ENCODE measurements at places on chromosomes 5 and 9.

DNA sequence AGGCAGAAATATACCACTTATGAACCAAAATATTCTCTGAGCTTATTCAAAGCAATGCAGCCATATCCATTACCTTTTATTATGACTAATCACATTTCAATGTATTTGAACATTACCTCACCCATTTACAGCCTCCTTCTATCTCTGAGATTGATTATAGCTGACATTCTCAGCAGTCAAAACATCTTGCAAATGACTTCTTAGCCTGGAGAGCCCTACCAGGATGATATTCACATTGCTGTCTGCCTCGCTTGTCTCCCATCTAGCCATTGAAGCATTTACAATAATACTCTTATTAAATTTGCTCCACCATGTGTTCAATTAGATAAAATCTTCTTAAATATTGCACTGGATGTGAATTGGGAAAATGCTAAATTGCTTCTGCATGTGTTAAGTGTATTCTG, 1879.9 kb upstream of the ACO1 start:
- DNase-seq: no peak

DNA sequence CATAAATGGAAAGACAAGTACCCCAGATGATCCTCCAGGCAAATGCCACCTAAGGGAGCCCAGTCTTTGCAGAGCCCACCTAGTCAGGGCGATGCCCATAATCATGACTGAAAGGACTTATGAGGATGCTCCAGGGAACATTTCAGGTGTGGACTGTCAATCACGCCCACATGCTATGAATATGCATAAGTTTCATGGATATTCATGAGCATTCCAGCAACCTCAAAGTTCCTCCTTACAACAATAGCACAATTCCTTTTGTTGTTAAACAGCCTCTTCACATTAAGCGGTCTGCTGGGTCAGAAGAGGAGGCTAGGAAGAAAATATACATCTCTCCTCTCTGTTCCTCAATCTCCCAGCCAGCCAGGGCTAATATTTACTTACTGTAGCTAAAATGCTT, 161.6 kb downstream of the C5orf15 start:
- DNase-seq: no peak

GRCh38 chr9:129624168-129624759, 1.7 kb upstream of the NTMT1 start:
- no peak for DNase-seq

GRCh38 chr9:135032868-135033460, 54.5 kb upstream of the OLFM1 start:
- no peak for DNase-seq

- no peak for DNase-seq
Measured at GRCh38 chr5:60207040-60207439, 313.5 kb upstream of the PDE4D start.

- no peak for DNase-seq
Measured at GRCh38 chr5:125011419-125011818, 265.0 kb upstream of the ZNF608 start.

- DNase-seq: no peak
Measured at GRCh38 chr5:80662108-80662507, 7.3 kb upstream of the DHFR start.

DNA sequence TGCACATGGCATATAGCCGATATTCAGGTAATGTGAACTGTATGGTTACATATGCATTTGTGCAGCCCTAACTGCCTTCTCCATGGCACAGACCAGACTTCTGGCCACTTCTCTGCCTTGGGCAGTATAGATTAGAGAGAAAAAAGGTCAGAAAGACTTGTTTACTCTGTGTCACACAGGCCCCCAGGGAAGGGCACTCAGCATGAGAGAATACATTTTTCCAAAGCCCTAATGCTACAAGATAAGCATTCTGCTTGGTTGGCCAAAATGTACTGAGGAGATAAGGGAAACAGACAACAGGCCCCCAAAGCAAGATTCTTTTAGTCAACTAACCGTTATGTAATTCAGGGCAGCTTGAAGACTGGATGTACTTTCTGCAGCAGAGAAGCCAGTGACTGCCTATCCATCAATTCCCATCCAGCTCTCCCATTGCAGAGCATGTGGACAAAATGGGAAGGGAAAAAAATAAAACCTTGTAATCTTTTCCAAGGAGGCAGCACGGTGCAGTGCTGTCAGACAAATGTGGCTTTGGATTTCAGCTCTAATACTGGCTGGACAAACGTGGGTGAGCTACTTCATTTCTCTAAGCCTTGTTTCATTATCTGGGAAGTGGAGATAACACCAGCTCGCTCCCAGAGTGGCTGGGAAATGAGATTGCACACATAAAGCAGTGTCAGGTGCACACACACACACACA, 205.9 kb downstream of the NSG2 start:
- DNase-seq: no peak

- DNase-seq: no peak
Measured at GRCh38 chr9:126327006-126327713, 531 bp downstream of the MVB12B start.

- DNase-seq: no peak
Measured at GRCh38 chr9:122222791-122223190, 6.0 kb downstream of the LHX6 start.

DNA sequence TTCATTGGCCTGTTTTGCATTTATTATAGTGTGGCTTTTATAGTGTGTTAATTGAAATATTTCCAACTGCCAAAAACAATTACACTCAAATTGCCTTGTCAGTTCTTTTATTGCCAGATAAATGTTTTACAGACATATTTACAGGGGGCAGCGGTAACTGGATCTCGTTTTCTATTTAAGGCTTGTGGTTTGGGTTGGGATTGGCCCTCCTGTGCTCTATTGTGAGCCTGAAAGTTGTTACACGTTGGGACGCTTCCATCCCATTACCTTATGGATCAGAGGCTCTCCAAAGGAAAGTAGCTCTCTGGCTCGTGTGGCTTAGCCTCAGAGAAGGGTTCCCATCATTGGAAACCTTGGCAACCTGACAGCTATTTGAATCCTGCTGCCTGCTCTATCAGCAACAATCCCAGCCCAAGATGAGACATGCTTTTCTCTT, 20.8 kb downstream of the DNAI1 start:
- DNase-seq: no peak

DNA sequence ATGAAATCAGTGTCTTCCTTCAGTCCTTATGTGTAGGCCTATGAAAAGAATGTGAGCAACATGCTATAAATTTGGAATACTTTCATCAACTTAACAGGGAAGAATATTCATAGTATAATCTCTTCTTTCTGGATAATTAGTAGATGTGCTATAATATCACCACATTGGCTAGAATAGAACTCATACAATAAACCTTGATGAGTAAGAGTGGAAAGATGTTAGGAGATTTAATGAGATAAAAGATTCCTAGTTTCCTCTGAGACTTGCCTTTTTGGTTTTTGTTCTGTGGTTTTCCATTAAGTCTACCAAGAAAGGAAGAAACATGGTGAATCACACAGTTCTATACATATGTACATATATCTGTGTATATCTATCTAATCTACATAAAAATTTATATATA, 301.8 kb upstream of the PRR16 start:
- no peak for DNase-seq

DNA sequence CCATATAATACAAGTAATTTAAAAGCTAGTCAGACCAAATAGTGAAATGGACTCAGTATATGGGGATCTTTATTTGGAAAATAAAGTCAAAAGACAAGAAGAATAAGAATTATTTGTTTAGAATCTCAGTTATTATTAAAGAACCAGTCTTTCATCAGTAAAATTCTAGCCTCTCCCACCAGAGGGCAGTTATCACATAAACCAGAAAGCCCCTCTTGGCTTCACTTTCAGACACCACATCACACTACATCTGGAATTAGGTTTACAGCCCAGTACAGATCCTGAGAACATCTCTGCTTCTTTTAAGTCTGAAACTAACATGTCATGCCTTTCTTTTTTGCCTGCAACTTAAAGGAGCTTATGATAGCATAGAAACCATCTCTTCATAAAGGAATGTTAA, 12.2 kb upstream of the HSPB3 start:
- no peak for DNase-seq

GRCh38 chr5:14062178-14062577, 81.0 kb upstream of the TRIO start:
- DNase-seq: peak; percentile 17

- no peak for DNase-seq
Measured at GRCh38 chr9:113886933-113887332, 10.8 kb downstream of the ZNF618 start.

GRCh38 chr9:68913054-68913453, 100.9 kb downstream of the PRKACG start:
- no peak for DNase-seq

DNA sequence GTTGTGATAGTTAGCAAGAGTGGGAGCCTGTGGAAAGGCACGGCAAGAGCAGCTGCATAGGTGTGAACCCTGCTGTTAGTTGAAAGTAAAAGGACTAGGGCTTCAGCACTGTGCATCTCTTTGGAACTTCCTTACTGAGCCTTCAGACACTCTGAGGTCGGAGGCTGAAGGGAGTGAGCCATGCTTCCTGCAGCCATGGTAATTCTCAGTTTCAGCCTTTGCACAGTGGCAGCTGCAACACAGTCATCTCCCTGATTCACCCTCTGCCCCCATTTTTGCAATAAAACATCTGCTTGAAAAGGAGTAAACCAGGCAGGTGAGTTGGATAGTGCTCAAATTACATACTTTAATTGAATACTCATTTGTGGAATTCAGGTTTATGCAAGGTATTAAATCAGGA, 6.5 kb upstream of the TLE4 start:
- no peak for DNase-seq

GRCh38 chr5:140234377-140234989, 59.5 kb downstream of the CYSTM1 start:
- no peak for DNase-seq

- DNase-seq: no peak
Measured at GRCh38 chr9:127876764-127877562, 512 bp downstream of the AK1 start.

- no peak for DNase-seq
Measured at GRCh38 chr9:36141288-36141687, 4.8 kb downstream of the GLIPR2 start.

GRCh38 chr9:18791074-18791473, 241.9 kb downstream of the SAXO1 start:
- no peak for DNase-seq

DNA sequence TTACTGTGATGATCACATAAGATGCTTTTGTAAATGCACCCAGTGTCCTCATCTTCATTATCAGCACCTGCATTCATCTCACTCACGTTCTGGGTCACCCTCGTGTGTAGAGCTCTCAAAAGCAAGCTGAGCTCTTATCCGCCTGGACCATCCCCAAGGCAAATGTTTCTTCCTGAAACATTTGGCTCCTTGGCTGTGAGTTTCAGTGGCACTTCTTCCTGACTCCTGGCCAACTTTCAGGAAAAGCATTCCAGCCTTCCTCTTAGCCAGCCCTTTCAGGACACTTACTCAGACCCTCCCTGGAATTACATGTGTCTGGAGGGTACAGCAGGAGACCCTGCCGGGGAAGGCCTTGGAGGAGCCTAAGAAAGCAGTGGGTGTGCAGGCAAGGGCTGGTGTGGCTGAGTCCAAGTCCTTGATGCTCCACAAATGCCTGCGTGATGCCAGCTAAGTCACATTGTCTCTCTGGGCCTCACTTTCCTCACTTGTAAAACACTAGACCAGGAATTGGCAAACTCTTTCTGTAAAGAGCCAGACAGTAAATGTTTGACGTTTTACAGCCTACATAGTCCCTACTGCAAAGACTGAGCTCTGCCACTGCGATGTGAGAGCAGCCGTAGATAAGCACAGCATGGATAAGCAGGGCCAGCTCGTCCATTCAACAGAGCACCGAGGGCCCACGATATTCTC, 72.1 kb downstream of the PDE6A start:
- DNase-seq: no peak

- no peak for DNase-seq
Measured at GRCh38 chr5:102857076-102857818, 102.1 kb downstream of the PAM start.

- DNase-seq: no peak
Measured at GRCh38 chr9:38358390-38359296, 33.9 kb upstream of the ALDH1B1 start.

DNA sequence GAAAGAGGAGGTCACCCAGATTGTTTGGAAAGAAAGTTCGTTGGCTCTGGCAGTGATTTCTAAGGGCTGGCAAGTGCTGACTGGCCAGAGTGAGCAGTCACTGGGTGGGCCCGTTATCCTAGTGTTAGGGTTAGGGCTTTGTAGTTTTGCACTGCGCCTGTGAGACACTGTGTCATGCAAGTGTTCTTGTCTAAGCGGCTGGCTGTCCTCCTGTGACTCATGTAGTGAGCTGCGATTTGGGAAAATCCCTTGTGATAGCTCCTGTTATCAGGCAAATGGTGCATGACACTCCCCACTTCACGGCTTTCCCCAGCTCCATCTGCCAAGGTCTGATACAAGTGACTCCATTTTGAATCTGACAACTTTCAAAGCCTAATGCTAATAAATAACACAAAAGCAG, 526.0 kb upstream of the ADAMTS16 start:
- no peak for DNase-seq

DNA sequence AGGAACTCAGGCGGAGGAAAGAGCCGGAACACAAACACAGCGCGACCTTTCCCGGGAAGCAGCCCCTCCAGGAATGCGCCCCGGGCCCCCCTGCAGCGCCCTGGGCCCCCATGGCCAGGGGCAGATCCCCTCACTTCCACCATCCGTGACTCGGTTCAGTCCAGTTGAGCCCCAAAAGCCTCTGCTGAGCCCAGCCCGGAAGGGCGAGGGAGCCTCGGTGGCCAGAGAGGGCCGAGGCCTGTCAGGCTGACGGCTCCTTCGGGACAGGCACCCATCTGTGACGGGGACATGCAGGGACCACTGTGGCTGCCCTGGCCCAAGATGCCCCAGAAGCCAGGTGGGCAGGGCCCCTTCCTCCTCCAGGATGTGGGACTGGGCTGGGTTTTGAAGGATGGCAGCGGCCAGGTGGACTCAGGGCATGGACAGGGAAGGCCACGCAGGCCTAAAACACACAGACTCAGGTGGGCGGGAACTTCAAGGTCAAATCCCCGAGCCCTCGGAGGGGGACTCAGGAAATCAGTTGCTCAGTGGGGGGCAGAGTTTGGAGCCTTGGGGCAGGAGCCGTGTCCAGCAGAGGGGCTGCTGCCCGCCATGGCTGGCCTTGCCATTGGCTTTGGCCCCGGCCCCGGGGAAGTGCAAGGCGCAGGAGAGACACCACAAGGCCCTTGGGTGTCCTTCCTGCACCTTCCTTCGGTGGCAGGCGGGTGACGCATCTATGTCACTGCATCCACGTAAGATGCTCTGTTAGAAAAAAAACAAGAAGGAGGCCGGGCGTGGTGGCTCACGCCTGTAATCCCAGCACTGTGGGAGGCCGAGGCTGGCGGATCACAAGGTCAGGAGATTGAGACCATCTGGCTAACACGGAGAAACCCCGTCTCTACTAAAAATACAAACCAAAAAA, 29.7 kb upstream of the ABO start:
- DNase-seq: no peak

- DNase-seq: no peak
Measured at GRCh38 chr5:95007921-95008597, 276.8 kb downstream of the MCTP1 start.

DNA sequence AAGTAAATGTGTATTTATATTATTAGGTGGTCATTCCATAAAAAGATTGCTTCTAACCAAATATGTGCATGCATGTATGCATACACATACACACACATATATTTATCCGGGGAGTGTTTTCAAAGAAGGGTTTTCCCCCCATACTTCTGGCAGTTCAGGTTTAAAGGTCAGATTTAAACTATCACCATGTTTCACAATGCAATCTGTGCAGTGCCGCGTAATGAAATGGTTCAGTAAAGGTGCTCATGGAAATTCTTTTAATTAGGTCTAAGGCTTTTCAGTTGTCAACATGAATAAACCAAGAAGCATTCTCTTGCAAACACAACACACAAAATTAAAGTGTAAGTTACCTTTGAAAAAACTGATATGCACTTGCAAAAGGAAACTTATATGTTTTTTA, 211.0 kb downstream of the CRB2 start:
- DNase-seq: no peak

GRCh38 chr5:148776780-148777179, 49.6 kb upstream of the ADRB2 start:
- DNase-seq: peak; percentile 15

All from GOT3 (cell line).